ENCODE measurements at places on chromosomes 1 and 21. TPM values are rescaled to one million over a fixed set of nuclear protein-coding genes. Genes with fewer than 3 reads are reported as not detected.

DNA sequence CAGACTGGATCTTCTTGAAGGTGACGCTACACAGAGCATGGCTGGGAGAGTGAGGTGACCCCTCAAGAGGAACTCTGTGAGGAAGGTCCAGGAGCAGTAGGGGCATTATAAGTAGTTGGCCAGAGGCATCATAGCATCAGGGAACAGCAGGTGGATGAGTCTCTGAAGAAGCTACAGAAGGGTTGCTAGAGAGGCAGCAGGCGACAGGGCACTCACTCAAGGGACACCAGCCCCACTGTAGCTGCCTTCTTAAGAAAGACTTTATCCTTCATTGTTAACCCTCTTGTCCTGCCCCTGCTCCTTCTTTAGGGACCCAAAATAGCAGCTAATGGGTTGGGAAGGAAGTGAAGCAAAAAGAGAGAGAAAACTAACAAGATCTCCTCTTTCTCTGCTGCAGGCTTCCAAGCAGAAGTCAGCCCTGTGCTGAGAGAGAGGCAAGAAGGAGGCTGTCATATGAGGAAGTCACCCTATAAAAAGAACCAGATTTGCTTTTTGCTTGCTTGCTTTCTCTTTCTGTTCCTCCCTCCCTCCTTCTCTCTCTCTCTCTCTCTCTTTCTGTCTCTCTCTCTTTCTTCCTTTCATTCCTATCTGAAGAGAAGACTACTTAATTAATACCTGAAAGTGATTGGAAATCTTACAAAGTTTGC is 7.7 kb upstream of the CD5L start:
- peak; percentile 63 for DNase-seq
- H3K4me3 ChIP-seq: peak overlapping the region; percentile 81
- H3K27ac ChIP-seq: peak overlapping the region; percentile 82

GRCh38 chr1:27332536-27333281 is 9.1 kb upstream of the SYTL1 start:
- peaks cover 5% of the 10 kb centered on the region for H3K36me3 ChIP-seq
- H3K27me3 ChIP-seq: no peaks in the 10 kb centered on the region
- peak overlapping the region; percentile 65 for H3K27ac ChIP-seq
- H3K4me3 ChIP-seq: no peak overlapping the region

DNA sequence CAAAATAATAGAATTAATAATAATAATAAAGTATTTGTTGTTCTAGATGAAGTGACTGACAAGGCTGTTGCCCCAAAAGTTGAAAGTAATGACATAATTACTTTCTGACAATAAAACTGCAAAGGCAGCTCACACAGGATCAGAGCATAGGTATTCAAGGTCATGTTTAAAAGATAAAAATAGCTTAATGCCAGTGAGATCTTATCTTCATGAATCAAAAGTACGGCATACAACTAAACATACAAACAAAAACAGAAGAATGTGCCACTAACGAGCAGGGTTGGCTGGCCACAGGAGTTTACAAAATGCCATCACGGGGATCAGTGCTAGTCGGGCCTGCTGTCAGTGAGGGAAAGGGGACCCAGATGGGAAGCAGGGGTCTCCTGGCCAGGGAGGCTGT is 22.4 kb upstream of the TMPRSS2 start:
- DNase-seq: no peak
- H3K36me3 ChIP-seq: no peaks in the 10 kb centered on the region
- H3K27ac ChIP-seq: no peak overlapping the region
- H3K4me1 ChIP-seq: no peaks in the 10 kb centered on the region
- no peak overlapping the region for H3K4me3 ChIP-seq

DNA sequence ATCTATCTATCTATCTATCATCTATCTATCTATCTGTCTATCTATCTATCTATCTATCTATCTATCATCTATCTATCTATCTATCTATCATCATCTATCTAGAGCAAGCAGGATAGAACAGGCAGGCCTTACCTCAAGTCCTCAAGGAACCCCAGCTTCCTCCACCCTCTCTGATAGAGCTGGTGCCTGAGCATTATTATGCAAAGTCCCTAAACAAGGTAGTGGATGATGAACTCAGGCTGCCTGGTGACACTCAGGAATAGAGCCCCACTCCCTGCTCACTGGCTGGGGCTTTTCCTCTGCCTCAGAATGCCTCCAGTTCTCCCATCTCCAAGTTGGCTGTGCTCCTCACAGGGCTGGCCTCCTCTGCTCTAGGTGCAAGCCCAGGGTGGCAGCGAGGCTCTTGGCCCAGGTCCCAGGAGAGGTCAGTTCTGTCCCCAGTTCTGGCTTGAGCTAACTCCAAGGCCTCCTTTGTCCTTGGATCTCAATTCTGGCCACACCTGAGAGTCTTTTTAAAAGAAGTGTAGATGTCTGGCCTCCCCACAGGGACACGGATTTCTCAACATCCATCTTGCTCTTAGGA is 60.2 kb downstream of the PCP4 start:
- H3K4me3 ChIP-seq: no peak overlapping the region
- no peaks in the 10 kb centered on the region for H3K4me1 ChIP-seq
- H3K36me3 ChIP-seq: no peaks in the 10 kb centered on the region
- no peaks in the 10 kb centered on the region for H3K27me3 ChIP-seq
- H3K27ac ChIP-seq: no peak overlapping the region

GRCh38 chr1:230109895-230110667 is 43.0 kb downstream of the GALNT2 start:
- H3K36me3 ChIP-seq: peaks cover 8% of the 10 kb centered on the region
- peak overlapping the region; percentile 83 for H3K27ac ChIP-seq
- H3K4me3 ChIP-seq: peak overlapping the region; percentile 53
- DNase-seq: peak; percentile 44
- H3K27me3 ChIP-seq: no peaks in the 10 kb centered on the region

DNA sequence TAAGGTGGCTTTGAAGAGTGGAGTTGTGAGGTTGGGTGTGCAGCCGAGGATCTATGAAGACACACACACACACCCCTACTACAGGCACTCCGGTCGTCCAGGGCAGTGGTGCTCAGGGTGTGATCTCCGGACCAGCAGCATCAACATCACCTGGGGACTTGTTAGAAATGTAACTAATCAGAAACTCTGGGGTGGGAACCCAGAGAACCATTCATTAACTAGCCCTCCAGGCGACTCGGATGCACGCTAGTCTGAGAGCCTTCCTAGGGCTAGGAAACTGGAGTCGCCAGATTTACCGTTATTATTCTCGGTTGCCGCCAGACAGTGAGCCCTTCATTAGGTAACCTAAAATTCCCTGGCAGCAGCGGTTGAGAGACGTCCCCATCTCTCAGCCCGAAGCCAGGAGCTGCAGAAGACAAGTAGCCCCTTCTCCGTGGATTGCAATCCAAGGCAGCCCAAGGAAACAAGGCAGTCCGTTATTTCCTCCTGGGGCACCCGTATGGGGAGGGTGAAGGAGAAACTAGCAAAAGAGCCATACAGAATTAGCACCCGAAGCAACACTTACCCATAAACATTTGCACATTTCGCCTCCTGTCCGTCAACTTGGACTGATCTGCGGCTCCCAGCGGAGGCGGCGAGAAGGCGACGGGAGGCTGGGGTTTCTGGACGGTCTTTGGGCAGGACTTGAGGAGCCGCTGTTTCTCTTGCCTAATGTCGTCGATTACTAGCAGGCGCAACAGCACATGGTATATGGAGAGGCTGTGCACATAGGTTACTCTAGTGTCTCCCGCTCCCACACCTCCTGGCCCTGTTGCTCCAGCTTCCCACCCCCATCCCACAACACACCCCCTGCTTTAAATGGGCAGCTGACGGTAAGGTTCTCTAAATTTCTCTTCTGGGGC is 2.9 kb upstream of the CCN1 start:
- no peak overlapping the region for H3K27ac ChIP-seq
- DNase-seq: no peak
- peaks cover 22% of the 10 kb centered on the region for H3K4me1 ChIP-seq
- peaks cover 89% of the 10 kb centered on the region for H3K27me3 ChIP-seq

DNA sequence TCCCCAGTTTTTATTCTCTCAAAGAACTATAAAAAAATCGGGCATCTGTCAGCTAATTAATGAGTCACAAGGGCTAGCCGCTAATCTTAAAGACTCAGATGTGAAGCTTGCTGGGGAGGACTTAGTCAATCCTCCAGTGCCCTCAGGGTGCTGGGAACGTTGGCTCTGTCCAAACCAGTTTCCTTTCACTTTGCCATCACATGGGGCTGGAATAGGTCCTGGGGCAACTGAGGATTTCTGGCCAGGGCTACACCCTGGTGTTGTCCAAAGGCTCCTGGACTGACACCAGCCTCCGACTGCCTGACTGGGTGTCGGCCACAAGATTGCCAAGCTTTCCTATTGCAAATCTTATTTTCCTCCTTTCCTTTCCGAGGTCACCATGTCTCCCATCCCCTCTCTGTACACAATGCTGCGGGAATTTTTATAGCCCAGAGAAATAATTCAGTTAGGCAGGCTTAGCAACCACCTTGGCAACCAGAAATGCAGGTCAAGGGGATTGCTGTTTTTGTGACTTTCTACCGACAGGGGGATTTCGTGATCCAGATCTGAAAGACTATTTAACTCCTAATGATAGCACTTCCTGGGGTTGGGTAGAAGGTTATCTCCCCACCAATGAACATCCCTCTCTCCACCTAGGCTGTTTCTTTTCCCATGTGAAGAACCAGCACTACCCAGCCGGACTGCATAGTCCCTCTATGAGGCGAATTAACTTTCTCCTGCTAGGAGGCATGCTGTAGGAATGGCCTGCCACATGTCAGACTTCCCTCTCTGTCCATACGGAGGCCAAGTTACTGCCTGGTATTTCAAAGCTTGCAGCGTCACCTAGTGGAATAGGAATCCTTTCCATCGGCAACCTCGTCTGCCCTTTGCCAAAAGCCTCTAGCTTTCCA is 29.9 kb upstream of the CTBS start:
- no peak overlapping the region for H3K27ac ChIP-seq
- H3K27me3 ChIP-seq: peaks cover 23% of the 10 kb centered on the region
- DNase-seq: no peak
- H3K4me3 ChIP-seq: no peak overlapping the region
- H3K36me3 ChIP-seq: peaks cover 39% of the 10 kb centered on the region

GRCh38 chr1:188769936-188770335 is 1707.7 kb downstream of the BRINP3 start:
- H3K4me1 ChIP-seq: no peaks in the 10 kb centered on the region
- H3K27ac ChIP-seq: no peak overlapping the region
- no peak for DNase-seq
- no peak overlapping the region for H3K4me3 ChIP-seq

DNA sequence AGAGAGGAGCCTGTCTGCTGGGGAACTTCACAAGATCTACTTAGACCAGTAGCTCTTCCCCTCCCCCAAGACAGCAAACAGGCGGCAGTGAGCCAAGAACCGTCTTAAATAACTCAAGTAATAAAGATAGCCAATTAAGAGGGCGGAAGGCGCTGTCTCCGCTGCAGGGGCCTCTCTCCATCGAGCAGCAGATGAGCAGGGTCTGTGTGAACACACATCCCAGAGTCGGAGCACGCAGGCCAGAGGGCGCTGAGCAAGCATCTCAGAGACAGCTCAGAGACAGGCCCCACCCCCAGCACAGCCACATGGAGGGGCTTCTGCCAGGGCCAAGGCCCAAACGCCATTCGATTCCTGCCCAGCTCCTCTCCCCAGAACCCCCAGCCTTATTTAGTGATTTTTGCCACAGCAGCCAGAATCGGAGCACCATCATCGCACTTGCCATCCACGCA is 11.1 kb downstream of the IFFO2 start:
- no peak overlapping the region for H3K4me3 ChIP-seq
- no peaks in the 10 kb centered on the region for H3K36me3 ChIP-seq
- peaks cover 53% of the 10 kb centered on the region for H3K4me1 ChIP-seq
- H3K27me3 ChIP-seq: no peaks in the 10 kb centered on the region

DNA sequence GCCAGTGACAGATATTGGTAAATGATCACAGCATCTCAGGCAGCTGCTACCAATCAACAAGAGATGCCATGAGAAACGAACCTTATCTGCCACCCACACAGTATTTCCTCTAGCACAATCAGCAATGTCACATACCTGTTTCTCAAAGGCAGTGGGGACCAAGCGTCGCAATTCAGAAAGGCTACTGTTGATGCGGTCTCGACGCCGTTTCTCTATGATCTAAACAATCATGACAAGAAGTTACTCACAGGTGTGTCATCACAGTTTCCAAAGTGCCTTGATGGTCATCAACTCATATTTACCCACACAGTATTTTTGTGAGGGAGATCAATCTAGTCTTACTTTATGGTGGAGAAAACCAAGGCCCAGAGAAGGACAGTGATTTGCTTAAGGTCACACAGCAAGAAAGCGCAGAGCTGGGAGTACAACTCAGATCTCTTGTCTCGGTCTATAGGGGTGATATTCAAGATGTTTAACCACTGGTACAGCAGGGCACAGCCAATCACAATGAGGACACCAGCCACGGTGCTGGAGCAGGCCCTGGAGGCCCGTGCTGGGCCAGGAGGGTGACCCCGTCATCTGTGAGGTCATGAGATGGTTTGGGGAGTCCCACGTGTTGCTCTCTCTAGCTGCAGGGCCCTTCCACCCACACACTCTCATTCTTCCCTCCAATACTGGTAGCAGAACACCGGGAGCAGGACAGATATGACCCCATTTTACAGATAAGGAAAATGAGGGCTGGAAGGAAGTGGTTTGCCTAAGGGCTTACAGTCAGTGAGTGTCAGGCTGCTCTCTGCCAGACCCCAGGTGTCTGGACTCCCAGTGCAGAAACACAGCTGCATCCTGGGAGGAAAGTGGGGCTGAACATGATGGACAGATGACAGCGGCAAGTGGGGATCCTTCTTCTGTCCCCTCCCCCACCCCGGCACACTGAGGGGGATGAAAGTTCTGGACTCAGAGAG is 7.8 kb downstream of the HEYL start:
- H3K4me3 ChIP-seq: no peak overlapping the region
- H3K36me3 ChIP-seq: no peaks in the 10 kb centered on the region
- H3K4me1 ChIP-seq: no peaks in the 10 kb centered on the region
- peaks cover 22% of the 10 kb centered on the region for H3K27me3 ChIP-seq
- no peak for DNase-seq
- no peak overlapping the region for H3K27ac ChIP-seq

GRCh38 chr1:145942871-145943270 is 14.9 kb downstream of the LIX1L start:
- H3K36me3 ChIP-seq: peaks cover 13% of the 10 kb centered on the region
- H3K27ac ChIP-seq: no peak overlapping the region
- no peak for DNase-seq
- H3K4me3 ChIP-seq: no peak overlapping the region

- H3K36me3 ChIP-seq: no peaks in the 10 kb centered on the region
- H3K4me1 ChIP-seq: peaks cover 19% of the 10 kb centered on the region
- no peak overlapping the region for H3K4me3 ChIP-seq
- DNase-seq: peak; percentile 52
- H3K27me3 ChIP-seq: no peaks in the 10 kb centered on the region
Measured at GRCh38 chr1:26697978-26698849, 2.4 kb downstream of the ARID1A start.

- H3K36me3 ChIP-seq: no peaks in the 10 kb centered on the region
- H3K27me3 ChIP-seq: peaks cover 48% of the 10 kb centered on the region
- H3K27ac ChIP-seq: no peak overlapping the region
- peak overlapping the region; percentile 71 for H3K4me3 ChIP-seq
- peaks cover 18% of the 10 kb centered on the region for H3K4me1 ChIP-seq
Measured at GRCh38 chr1:67830928-67831830, 2.1 kb downstream of the GNG12 start.

GRCh38 chr1:11272544-11272831 is 510 bp upstream of the UBIAD1 start:
- H3K27me3 ChIP-seq: no peaks in the 10 kb centered on the region
- DNase-seq: no peak
- peaks cover 25% of the 10 kb centered on the region for H3K4me1 ChIP-seq
- H3K27ac ChIP-seq: no peak overlapping the region

The SLC22A15 gene
- 0.13 TPM for polyA plus RNA-seq

The TRIM45 gene
- polyA plus RNA-seq: not detected

The KIF26B gene
- polyA plus RNA-seq: 0.04 TPM

The PBX1 gene
- 0.70 TPM for polyA plus RNA-seq

The SPRR5 gene
- polyA plus RNA-seq: not detected

The TRIM17 gene
- 0.27 TPM for polyA plus RNA-seq

The CACYBP gene
- 107 TPM for polyA plus RNA-seq

The FCER1G gene
- polyA plus RNA-seq: 12.5 TPM

Data from naive B cell (primary cell).